ENCODE measurements at places on chromosomes 7 and 10.
A peak's percentile ranks its signal among the peaks of the same experiment; 100 is the strongest.

DNA sequence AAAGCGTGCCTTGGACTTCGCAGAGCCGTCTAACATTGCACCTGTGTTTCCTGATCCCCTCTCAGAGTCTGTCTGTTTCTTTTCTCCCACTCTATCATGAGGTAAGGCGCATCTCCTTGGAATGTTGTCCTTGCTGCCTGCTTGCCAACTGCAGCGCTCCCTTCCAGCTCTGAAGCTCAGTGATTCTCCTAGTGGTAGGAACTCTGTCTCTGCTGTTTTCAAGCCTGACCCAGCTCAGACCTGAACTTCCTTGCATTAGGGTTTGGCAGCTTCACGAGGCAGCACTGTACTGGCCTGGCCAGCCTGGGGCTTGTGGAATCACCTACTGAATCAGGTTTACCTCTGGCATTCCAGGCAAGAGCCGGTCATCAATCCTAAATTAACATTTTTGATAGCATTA lies 123.9 kb downstream of the CREB5 start:
- no peak for DNase-seq

DNA sequence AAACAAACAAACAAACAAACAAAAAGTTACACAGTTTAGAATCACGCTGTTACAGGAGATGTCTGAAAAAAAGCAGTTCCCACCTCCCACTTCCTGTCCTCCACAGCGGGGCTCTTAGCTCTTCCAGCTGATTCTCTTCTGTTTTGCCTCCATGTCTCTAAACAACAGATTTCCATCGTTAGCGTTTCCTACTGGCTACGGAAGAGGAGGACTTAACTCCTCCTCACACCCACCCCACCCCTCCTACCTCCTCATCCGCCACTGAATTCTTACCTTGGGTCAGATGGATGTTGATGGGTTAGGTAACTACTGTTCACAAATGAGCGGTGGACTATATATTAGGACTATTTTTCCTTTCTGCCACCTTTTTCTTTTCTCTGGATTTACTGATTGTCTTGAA lies 36.8 kb upstream of the NUB1 start:
- no peak for DNase-seq

- no peak for DNase-seq
Observed at GRCh38 chr7:152502813-152503790, 67.3 kb upstream of the KMT2C start.

DNA sequence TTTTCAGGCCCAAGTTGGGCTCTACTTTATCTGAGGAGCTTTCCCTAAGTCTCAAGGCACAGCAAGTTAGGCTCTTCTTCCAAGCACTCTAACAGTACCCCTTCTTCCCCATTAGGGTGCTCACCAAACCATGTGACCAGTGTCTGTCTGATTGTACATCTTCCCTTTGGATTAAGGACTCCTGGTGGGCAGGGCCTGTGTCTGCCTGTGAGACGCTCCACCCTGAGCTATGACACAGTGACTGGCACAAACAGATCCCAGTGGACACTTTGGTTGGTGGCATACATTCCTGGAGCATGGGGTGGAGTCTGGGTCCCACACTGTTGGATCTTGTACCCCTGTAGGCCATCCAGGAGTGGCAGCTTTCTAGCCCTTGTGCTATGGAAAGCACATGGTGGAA lies 23.8 kb downstream of the PLPP4 start:
- no peak for DNase-seq

GRCh38 chr7:18087687-18088078 lies 60.0 kb upstream of the PRPS1L1 start:
- no peak for DNase-seq

- DNase-seq: no peak
Observed at GRCh38 chr7:132871419-132871818, 210.5 kb downstream of the CHCHD3 start.

DNA sequence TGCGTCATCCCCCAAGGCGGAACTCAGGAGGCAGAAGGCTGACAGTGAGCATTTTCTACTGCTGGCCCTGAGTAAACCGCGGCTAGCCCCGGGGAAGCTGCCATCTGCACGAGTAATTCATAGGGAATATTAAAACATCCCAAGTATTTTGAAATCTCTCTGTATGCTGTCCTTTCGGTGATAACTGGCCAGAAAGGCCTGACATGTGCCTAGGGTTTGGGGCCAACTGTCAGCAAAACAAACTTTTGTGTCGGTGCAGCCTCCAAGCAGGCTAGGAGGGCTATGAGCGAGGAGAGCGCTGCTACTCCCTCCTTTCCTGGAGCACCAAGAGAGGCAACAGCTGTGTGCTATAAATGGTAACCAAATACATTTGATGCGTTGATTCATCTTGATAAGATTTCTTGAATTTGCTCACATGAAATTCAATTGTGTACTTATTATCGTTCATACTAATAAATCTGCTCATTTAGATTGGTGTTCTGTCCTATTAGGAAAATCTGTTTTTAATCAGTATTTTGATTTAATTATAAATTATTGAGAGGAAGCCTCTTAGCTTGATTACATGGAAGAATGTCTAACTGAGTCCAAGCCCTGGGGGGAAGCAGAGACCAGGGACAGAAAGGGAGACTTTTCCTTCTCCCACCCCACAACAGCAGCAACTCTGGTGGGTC lies 124.4 kb upstream of the NPS start:
- no peak for DNase-seq

- DNase-seq: no peak
Observed at GRCh38 chr7:1474736-1475135, 15.5 kb upstream of the MICALL2 start.

DNA sequence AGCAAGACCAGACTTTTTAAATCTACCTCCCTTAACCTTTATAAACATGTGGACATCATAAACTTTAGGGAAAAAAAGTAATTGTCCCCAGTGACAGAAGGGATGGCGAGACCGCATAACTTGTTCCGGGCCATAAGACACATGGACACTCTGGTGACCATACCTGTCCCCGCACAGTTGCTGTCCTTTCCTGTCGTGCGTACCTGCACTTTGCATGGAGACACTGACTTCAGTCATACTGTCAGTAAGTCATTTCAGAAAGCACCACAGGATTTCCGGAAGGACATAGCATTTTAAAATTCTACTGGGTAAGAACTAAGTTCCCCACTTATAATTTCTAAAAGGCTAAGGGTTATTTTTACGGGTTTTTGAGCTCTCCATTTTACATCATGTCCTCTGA lies 120.9 kb downstream of the CREB5 start:
- DNase-seq: no peak

- DNase-seq: no peak
Observed at GRCh38 chr10:104098358-104098925, 12.8 kb upstream of the COL17A1 start.

GRCh38 chr7:155395176-155395797 lies 62.6 kb upstream of the EN2 start:
- no peak for DNase-seq

DNA sequence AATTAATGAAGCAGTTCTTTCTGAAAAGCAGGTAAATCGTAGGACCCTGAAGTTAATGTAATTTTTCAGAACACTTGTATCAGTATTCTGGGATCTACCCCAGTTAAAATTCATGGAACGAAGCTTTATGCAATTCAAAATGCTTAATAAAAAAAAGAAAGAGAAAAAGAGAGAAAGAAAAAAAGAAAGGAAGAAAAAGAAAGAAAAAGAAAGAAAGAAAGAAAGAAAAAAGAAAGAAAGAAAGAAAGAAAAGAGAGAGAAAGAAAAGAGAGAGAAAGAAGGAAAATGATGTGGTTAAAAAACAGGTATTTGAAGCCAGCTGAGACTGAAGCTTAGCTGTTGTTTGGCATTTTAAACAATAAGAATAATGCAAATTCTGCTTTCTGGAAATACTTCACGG lies 427.4 kb upstream of the AKR1E2 start:
- DNase-seq: no peak

GRCh38 chr7:124996778-124997177 lies 67.2 kb upstream of the POT1 start:
- DNase-seq: no peak

GRCh38 chr7:96718107-96719003 lies 8.7 kb upstream of the SEM1 start:
- no peak for DNase-seq

DNA sequence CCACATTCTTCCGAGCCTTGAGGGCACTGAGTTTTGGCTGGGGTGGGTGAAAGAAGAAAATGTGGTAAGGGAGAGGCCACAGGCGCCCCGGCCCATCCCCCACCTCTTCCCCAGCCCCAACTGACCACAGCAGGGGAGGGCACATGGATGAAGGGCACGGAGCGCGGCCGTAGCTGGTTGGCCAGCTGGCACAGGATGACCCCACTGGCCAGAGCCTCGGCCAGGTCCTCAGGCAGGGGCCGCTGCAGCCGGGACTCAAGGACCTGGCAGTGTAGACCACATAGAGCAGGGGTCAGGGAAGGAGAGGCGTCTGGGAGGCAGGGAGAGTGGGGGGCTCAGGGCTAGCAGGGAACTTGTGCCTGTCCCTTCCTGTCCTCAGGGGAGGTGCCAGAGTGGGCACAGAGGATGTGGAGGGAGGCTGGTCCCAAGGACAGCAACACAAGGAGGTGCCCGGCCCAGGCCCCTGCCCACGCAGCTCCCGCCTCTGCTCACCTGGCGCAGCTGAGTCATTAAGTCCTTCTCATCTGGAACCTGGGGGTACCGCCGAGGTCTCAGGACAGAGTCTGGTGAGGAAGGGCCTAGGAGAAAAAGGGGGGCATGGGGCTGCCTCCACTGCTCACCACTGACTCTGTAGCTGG lies 2.2 kb upstream of the SAP25 start:
- DNase-seq: no peak

GRCh38 chr10:98339799-98340198 lies 71.8 kb upstream of the LOXL4 start:
- peak; percentile 2 for DNase-seq

All from CD4-positive, alpha-beta T cell treated with Interleukin-15 for 4 hours (primary cell).